ENCODE measurements at places on chromosomes 1 and 21. TPM values are rescaled to one million over a fixed set of nuclear protein-coding genes. Genes with fewer than 3 reads are reported as not detected.

PLD5 gene
- total RNA-seq: 0.59 TPM

CYP4A22 gene
- total RNA-seq: not detected

ERRFI1 gene
- total RNA-seq: 11.9 TPM

NR0B2 gene
- not detected for total RNA-seq

FAM151A gene
- not detected for total RNA-seq

AUNIP gene
- total RNA-seq: 1.8 TPM

NUF2 gene
- total RNA-seq: 0.89 TPM

FCRL1 gene
- not detected for total RNA-seq

CHIA gene
- total RNA-seq: not detected

RAB25 gene
- total RNA-seq: not detected

PRRC2C gene
- 45.4 TPM for total RNA-seq

PLPP3 gene
- total RNA-seq: 5.3 TPM

ATXN7L2 gene
- total RNA-seq: 1.9 TPM

MYOM3 gene
- 0.18 TPM for total RNA-seq

BGLAP gene
- total RNA-seq: 0.59 TPM

NADK gene
- 27.3 TPM for total RNA-seq

Measured in smooth muscle cell of the umbilical artery (primary cell).